ENCODE measurements at places on chromosomes 16 and 17.

DNA sequence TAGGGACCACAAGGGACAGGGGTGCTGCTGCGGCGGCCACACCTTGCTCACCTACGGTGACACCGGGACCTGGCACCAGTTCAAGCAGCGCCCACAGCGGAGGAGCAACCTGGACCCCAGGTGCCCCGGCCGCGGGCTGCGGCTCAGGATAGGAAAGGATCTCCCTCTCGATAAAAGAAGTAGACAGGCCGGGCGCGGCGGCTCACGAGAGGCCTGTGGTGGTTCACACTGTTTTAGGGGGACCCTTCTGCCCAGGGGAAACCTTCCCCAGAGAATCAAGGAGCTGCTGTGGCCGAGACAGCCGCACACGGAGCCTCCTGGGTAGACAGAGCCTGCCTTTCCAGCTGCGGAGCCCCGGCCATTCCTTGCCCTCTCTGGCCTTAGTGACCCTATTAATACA lies 17.9 kb upstream of the ATP2A3 start:
- no peak for DNase-seq

DNA sequence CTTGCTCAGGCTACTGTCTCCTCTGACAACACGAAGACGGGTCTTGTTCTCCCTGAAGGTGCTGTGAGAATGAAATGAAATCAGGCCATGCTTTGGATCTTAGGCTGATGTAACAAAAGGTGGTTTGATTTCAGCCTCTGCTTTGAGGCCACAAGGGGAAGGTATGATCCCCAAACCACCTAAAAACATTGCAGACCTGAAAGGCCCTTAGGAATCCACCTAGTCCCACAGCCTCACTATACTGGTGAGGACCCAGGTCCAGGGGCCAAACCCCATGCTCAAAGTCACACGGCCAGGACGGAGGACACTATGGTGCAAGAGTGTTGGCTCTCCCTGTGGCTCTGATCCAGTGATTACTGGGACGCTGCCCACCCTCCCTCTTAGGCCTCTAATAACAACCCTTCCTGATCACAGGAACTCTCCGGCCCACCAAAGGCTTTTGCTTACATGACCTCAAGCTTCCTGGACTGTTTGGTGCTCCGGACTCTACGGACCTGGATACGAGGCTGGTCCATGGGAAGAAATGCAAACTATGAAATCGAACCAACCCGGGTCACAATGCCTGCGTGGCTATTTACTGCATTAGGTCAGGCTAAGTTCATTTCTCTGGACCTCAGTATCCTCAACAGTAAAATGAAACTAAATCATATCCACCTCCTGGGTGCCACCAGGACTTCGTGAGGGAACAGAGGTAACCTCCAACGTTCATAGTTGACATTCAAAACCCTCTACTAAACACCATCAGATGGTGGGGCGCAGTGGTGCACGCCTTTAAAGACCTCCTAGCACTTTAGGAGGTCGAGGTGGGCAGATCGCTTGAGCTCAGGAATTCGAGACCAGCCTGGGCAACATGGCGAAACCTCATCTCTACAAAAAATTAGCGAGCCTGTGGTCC lies 1.5 kb downstream of the TRIM25 start:
- DNase-seq: no peak

DNA sequence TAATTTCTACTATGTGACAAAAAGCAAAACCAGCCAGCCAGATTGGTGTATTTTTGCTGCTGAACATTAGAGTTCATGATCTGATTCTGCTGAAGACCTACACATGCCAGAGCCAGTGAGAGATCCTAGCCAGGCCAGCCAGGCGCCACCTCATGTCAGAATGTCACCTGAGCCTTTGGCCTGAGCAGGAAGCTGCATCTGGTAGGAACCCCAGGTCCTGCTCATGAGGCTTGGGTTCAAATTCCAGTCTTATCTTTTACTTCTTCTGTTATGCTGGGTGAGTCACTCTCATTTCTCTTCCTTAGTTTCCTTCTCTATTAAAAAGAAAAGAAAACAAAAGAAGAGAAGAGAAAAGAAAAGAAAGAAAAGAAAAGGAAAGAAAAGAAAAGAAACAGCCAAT lies 585.1 kb upstream of the CDH5 start:
- DNase-seq: no peak

DNA sequence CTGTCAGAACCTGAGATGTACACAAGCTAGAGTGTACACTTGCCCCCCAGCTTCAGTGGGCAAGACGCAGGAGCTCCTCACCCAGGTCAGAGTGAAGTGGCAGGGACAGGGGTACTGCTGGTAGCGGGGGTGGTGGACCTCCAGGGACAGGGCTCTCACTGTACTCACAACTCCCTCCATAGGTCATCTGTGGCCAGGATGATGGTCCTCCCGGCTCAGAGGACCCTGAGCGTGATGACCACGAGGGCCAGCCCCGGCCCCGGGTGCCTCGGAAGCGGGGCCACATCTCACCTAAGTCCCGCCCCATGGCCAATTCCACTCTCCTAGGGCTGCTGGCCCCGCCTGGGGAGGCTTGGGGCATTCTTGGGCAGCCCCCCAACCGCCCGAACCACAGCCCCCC lies 2.7 kb downstream of the NXPH3 start:
- no peak for DNase-seq

DNA sequence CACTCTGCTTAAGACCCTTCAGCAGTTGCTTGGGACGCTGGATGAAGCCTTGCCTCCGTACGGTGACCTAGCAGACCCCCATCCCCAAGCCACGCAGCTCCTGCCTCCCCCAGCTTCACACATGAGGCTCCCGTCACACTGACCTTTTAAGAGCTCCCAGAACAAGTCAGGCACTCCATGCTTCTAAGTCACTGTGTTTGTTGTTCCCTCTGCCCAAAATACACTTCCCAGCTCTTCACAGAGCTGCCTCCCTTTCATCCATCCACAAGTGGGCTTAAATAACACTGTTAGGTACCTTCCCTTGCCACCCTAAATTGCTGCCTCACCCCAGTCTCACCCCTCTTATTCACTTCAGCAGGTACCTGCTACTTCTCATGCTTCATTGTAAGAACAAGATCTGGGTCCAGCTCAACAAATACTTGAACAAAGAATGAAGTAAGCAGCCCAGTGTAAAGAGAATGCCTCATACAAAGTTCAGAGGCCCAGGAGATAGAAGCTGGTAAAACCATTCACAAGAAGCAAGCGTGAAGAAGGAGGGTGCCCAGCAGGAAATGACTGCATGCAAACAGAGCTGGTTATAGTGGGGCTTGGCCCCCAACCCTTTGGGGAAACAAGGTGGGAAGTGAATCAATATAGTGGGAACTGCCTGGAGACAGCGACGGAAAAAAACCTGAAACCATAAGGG lies 5.8 kb downstream of the ZC3H7A start:
- peak; percentile 26 for DNase-seq

DNA sequence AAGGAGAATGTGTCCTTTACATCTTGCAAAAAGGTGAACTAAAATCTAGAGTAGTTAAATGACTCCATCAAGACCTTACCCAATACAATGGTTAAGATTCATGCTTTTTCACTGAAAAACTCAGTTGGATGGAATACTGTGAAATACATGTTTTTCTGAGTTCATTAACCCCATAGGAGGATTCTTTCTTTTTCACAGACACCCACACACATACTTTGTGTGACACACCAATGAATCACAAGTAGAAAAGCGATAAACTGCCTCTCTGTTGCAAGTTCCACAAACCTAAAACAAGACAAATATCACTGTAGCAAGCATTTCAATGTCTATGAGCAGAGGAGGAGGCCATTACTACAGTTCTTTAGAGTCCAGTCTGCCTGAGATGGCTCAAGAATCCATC lies 258.8 kb upstream of the CDH5 start:
- DNase-seq: no peak

DNA sequence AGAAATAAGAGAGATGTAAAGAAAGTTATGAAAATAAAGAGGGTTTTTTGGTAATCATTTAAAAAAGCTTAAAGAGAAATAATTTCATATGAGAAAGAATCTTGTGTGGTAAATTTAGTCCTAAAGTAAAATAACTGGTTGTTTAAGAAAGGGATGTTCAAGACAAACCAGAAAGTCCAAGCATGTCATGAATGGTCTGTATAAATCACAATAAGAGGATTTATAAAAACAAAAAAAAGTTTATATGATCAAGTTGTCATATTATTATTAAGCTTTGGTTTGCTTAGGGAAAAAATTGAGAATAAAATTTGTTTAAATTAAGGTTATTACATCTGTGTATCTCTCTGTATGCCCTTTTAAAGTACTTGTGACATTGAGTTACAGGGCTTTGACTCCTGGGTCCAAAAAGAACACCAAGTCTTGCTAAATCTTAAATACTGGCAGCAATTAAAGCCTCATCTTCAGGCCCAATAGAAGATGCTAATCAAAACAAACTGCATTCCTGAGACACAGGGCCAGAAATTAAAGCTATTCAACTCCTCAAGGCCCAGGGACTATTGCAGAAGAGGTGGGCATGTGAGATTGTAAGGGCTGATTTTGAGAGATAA lies 15.6 kb upstream of the TRIM25 start:
- DNase-seq: no peak

GRCh38 chr17:78763561-78763960 lies 18.5 kb downstream of the CYTH1 start:
- DNase-seq: no peak
